ENCODE measurements at places on chromosomes 1 and 21.

DNA sequence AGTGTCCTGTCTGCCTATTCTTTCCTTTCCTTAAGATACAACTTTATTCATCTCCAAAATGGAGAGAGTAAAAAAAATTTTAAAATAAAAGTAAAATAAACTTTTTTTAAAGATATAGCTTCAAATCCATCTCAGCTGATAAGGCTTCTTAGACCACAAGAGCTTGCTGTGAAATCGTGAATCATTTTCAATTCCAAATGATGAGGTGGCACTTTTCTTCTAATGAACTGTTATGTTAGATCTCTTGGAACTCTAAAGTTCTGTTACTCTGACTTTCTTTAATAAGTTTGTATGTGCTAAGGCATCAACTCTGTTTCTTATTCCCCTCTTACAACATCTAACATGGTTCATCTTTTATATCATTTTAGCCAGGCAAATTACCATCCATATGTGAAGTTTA, 4.5 kb downstream of the SH3GLB1 start:
- no peak for DNase-seq

- no peak for DNase-seq
Measured at GRCh38 chr1:64743954-64744491, 852 bp upstream of the RAVER2 start.

DNA sequence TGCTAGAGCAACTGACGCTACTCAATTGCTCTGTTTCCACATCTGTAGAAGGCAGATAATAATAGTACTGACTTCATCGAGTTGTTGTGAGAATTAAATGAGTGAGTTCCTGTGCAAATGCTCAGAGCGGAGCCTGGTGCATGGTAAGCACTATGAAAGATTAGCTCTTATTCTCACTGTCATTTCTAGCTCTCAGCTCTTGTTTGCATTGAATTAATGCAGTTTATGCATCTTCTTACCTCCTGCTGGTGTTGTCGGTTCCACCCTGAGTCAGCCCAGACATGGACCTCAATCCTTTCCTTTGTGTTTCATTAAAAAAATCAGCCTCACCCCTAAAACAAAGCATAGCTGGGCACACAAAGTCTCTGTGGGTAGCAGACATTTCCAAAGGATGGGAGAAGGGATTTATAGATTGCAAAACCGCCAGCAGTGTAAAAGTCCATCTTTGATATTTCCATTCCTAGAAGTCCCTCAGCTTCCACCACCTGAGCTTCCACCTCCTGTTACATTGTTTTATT, 254.4 kb upstream of the CSF3R start:
- no peak for DNase-seq

- DNase-seq: no peak
Measured at GRCh38 chr1:99003581-99004253, 944 bp downstream of the PLPPR5 start.

DNA sequence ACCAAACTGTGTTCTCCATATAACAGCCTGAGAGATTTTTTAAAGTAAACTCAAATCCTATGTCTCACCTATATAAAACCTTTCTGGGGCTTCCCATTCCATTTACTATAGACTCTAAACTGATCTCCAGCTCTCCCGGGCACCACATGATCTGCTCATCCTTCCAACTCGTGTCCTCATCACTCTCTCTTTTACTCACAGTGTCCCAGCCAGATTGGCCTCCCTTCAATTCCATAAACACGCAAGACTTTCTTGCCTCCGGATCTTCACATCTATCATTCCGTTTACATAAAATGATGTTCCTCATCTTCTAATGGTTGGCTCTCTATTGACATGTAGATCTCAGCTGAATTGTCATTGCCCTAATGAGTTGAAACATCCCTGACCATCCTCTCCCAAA, 59.4 kb downstream of the ZNF697 start:
- DNase-seq: no peak

GRCh38 chr1:15507278-15507677, 16.7 kb downstream of the CASP9 start:
- no peak for DNase-seq

DNA sequence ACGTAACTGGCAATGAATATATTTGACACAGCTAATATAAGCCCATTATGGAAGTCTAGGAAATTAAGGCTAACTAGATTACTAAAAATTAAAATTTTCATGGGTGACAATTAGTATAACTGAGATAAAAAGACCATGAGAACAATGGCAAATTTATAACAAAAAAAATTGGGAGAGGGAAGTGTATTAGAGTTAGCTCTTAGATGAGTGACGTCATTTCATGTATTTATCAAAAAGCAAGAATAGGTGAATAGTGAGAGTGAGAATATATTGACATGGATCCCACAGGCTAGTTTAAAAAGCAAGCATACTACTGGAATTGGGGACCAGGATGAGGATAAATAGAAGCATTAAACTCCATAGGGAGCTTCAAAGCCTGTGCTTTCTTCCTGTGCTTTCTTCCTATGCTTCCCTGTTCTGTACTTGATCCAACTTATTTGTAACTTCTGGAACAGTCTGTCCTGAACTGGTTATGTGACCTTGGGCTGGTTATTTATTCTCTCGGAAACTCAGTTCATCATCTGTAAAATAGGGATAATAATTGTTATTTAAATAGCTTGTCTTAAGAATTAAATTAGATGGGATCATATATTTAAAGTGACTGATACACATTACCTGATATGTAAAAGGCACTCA, 9.1 kb downstream of the BCL9 start:
- DNase-seq: no peak

DNA sequence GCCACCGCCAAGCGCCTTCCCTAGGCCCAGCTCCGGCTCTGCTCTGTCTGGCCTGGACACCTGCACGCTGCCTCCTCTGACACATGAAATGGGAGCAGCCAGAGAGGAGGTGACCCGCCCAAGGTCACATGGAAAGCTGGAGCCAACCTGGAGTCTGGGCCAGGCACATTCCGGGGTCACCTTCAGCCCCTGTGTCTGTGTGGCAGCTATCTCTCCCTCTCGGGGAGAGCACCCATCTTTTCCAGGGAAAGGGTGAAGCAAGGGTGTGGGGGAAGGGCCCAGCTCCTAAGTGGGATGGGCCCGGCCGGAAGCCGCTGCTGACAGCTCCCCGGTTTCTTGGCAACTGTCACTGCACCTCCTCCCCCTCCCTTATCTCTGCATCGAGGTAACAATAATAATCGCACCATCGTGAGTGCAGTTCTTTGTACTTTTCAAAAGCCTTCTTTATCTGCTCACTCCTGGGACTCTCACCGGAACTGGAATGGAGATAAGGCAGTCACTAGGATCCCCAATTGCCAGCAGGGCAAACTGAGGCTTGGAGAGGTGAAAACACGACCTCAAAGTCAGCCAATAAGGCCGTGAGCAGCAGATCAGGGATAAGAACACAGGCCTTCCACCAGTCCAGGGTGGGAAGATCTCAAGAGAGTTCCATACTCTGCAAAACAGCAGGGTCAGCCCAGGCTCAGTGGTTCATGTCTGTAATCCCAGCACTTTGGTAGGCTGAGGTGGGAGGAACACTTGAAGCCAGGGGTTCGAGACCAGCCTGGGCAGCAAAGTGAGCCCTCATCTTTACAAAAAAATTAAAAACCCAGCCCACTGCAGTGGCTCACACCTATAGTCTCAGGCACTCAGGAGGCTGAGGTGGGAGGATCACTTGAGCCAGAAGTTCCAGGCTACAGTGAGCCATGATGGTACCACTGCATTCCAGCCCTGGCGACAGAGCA, 36.9 kb downstream of the RAP1GAP start:
- no peak for DNase-seq

- no peak for DNase-seq
Measured at GRCh38 chr1:33349081-33349759, 28.3 kb upstream of the A3GALT2 start.

- DNase-seq: no peak
Measured at GRCh38 chr1:214557952-214558735, 6.7 kb upstream of the PTPN14 start.

DNA sequence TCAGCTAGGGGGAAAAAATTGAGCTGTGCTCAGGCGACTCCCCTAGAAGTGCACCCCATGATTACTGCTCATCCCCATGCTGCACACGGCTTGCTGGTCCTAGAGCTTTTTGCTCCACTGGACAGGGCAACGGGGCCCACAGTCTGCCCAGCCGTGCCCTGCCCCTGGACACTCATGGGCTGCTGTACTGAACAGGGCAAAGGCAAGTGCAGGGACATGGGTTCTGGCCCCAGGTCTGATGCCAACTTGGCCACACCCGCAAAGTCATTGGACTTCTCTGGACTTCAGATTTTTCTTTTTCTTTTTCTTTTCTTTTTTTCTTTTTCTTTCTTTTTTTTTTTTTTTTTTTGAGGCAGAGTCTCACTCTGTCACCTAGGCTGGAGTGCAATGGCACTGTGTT, 42.9 kb upstream of the TARBP1 start:
- no peak for DNase-seq

- no peak for DNase-seq
Measured at GRCh38 chr1:45884700-45885099, 81.3 kb downstream of the MAST2 start.

- no peak for DNase-seq
Measured at GRCh38 chr1:30505853-30506252, 217.5 kb downstream of the MATN1 start.

GRCh38 chr21:28066596-28067387, 925.9 kb downstream of the LTN1 start:
- no peak for DNase-seq

DNA sequence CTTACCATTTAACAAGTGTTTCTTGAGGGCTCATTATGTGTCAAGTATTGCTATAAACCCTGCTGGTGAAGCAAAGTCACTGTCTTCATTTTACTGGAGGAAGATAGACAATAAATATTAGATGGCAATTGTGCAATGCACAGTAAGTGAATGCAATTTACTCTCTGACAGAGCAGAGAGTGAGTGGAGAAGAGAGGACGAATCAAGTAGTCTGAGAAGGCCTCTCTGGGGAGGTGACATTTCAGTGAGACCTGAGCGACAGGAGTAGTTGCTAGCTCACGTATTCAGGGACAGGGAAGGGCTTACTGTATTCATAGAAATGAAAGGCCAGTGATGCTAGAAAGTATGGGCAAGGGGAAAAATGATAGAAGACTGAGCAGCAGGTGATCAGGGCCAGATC, 1.2 kb upstream of the NMNAT2 start:
- no peak for DNase-seq

DNA sequence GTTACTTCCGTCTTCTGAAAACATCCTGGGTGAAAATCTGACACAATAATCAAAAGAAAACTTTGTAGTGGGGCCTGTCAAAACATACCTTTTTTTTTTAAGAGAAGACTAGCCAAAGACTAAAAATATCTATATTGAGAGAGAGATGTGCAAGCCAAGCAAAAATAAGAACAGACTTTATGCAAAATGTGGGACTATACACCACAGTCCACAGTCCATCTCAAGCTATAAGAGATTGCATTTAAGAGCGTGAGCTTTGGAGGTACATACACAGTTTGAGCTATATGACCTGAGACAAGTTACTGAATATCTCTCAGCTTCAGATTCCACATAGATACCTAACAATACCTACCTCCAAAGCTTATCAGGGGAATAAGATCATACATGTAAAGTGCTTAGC, 64.9 kb upstream of the DYNLT5 start:
- DNase-seq: no peak

DNA sequence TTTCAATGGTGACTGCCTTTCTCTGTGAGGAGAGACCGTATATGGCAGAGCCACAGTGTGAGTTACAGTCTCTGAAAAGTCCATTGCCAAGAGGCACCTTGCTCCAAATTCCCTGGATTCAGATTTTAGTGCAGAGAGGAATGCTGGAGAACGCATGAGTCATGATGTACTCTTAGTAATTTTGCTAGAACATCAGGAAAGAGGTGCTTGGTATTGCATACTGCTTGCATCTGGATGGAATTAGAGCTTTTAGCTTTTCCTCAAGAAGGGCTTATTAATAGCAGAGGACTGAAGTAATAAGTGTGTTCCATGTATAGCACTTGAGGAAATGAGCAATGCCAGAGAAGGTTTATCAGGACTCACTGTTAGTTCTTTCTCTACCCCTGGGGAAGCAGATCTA, 40.5 kb upstream of the AKT3 start:
- DNase-seq: no peak

DNA sequence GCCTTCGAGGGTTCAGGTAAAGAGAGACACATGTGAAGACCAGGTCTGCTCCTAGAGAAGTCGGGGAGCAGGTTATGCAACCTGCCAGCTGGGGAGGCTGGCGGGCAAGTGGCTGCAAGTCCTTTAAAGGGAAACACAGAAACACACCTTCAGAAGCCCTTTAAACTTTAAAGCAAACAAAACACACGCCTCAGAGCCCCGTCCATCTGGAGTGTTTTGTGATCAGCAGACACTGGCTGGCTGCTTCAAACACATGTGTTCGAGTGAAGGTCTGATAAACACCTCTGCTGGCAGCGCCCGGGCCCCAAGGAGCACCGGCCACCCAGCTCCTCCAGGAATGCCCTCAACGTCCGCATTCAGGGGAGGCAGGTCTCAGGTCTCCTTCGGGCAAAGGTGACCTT, 15.2 kb downstream of the RIPK4 start:
- no peak for DNase-seq

- DNase-seq: no peak
Measured at GRCh38 chr1:192401825-192402224, 85.0 kb downstream of the RGS21 start.

DNA sequence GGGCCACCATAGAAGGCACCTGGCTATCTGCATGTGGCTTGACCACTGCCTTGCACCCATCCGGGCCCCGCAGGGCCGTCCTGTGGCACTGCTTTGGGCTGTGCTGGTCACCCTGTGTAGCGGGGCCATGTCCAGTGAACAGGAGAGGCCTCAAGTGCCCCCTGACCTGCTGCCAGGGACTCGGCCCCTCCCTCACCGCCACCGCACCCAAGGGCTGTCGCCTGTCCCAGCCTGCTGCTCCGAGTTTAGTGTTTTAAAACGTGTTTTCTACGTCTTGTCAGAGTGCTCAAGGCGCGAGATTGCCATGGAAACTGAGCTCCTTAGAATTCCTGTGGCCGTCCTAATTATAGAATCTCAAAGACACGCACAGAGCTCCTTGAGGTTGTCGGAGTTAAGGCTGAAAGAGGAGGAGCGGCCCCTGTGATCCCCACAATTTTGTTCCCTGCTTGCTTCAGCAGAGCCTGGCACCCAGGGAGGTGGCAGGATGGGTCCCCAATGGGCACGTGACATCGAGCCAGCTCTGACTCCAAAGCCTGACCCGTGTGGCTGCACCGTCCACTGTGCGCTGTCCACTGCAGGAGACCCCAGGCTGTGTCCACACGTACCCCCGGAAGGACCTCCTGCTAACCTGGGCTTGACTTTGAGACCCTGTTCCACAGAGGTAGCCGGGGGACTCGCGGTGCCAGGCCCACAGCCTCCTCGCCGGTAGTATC, 66.2 kb downstream of the FAAP20 start:
- no peak for DNase-seq

- DNase-seq: no peak
Measured at GRCh38 chr1:15723631-15724246, 12.3 kb upstream of the SLC25A34 start.

DNA sequence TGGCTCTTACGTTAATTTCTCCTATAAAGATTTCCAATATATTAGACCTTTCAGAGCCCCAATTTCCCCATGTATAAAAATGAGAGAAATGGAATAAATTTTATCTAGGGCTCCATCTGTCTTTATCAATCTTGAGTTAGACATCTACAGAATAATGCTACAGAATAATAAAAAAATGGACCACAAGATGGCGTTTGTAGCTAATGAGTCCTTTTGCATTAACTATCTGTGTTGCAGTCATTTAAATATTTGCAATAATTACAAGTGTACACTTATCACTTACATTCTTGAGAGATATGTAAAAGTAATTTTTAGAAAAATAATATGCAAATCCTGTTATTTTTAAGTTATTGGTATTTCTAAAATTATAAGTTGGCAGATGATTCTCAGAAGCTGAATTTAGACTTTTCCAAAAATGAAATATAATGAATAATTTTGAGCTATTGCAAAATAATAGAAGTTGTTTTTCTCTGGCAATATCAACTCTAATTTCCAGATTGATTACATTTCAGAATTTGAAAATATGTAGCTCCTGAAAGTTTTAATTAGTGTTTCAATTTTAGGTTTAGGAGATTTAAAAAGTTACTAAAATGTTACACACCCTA, 87.7 kb downstream of the SNX7 start:
- DNase-seq: no peak
